ENCODE measurements at places on chromosomes 6 and 20.

DNA sequence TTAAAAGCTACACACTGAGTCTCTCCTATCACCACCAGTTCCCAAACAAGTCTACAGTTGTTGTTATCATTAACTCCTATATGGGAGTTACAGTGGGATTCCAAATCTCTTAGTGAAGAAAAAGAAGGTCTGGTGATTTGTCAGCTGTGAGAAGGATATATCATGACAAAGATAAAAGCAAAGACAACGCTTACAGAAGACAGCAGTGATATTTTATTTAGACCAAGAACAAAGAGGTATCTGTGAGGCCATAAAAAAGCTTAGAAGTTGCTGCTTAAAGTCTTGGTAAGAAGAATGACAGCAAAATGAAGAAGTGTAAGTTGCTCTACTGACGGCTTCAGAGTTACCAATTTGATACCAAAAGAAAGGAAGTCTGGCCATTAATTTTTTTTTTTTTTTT, 47.2 kb downstream of the CHD6 start:
- DNase-seq = no peak

GRCh38 chr6:96450082-96450769, 71.4 kb upstream of the UFL1 start:
- DNase-seq = peak; percentile 74

GRCh38 chr6:114051031-114051430, 80.1 kb upstream of the HDAC2 start:
- peak; percentile 17 for DNase-seq

DNA sequence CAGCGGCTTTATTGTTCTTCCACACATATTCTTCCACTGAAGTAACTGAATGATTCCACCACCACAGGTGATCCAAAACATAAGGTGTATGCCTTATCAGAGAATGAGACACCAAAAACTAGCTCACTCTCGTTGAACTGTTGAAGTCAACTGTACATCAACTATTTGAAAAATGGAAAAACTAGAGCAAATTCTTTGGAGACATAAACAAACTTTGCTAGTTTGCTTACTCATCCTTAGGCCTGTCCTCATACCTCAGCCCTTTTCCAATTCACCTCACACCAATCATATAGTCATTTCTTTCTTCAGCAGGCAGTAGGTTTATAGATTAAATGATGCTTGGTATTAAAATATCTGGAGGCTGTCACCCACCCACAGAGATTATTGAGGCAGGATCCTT, 77.1 kb upstream of the RNF217 start:
- no peak for DNase-seq

DNA sequence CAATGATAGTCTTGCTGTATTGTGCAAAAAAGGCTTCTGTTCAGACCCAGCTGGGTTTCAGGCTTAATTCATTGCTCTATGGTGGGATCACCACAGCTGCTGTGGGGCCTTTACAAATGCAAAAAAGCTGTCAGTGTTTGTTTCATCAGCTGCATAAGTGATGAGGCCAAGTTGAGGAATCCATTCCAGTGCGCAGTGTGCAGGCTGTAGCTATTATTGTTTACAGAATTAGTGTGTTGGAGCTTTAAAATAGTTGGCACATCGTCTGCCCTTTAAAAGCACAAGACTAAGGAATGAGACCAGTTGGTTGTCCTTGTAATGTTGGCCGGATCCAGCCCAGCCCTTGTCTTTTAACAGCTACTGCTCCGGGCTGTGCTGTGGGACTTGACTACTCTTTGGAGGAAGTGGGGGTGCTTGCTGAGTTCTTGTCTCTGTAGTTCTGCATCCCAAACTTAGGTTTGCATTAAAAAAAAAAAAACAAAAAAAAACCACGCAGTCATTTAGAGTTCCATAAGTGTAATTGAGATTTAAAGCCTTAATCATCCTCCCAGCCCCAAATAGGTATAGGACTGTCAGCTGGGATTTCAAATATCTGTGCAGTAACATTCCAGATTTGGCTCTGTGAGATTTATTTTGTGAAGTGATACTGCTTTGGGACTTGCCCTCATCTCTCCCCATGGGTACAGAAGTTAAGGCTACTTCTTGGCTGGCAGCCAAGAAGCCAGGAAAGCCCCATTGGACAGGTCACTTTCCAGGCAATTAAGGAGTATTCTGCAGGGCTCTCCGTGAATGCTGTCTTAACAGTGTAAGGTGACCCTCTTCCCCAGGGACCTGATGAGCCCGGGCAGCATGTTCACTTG, 19.3 kb downstream of the JARID2 start:
- DNase-seq = no peak
